ENCODE measurements at places on chromosomes 4 and X. TPM values are rescaled to one million over a fixed set of nuclear protein-coding genes. Genes with fewer than 3 reads are reported as not detected.
A peak's percentile ranks its signal among the peaks of the same experiment; 100 is the strongest.

The FGF16 gene
- 3.1 TPM for total RNA-seq

The FAAH2 gene
- total RNA-seq: 0.28 TPM

The KLHL34 gene
- 0.09 TPM for total RNA-seq

The MAGEA2 gene
- not detected for total RNA-seq

The STATH gene
- not detected for total RNA-seq

The OCRL gene
- total RNA-seq: 19.7 TPM

The CACNA1F gene
- total RNA-seq: not detected

The PCSK1N gene
- total RNA-seq: not detected

DNA sequence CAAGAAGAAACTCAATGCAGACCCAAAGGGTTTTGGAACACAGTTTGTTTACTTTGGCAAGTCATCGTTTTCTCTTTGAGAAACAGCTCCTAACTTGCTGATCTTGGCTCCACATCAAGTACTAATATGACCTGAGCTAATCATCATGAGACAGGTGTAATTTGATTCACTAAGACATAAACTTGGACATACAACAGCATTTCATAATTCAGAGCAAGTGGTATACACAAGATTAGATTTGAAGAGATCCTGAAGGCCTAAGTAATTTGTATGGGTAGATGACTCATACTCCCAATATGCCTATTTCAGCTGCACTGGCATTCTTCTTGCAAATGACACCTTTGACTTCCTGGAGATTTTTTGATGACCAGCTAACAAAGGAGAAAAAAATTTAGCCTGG, 1521.7 kb downstream of the RPA4 start:
- H3K27ac ChIP-seq: no peak overlapping the region
- H3K4me1 ChIP-seq: no peaks in the 10 kb centered on the region
- DNase-seq: no peak
- H3K27me3 ChIP-seq: no peaks in the 10 kb centered on the region

DNA sequence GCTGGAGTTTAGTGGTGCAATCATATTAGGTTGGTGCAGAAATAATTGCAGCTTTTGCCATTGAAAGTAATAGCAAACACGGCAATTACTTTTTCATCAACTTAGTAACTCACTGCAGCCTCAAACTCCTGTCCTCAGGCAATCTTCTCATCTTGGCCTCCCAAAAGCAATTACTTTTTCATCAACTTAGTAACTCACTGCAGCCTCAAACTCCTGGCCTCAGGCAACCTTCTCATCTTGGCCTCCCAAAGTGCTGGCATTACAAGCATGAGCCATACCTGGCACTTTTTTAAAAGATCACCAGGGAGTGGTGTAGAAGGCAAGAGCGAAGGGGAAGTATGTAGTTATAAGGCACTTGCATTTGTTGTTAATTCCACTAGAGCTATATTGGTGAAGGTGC, 491.1 kb upstream of the ADGRL3 start:
- no peaks in the 10 kb centered on the region for H3K36me3 ChIP-seq
- no peak overlapping the region for H3K4me3 ChIP-seq
- H3K4me1 ChIP-seq: no peaks in the 10 kb centered on the region
- H3K27me3 ChIP-seq: no peaks in the 10 kb centered on the region
- no peak for DNase-seq

DNA sequence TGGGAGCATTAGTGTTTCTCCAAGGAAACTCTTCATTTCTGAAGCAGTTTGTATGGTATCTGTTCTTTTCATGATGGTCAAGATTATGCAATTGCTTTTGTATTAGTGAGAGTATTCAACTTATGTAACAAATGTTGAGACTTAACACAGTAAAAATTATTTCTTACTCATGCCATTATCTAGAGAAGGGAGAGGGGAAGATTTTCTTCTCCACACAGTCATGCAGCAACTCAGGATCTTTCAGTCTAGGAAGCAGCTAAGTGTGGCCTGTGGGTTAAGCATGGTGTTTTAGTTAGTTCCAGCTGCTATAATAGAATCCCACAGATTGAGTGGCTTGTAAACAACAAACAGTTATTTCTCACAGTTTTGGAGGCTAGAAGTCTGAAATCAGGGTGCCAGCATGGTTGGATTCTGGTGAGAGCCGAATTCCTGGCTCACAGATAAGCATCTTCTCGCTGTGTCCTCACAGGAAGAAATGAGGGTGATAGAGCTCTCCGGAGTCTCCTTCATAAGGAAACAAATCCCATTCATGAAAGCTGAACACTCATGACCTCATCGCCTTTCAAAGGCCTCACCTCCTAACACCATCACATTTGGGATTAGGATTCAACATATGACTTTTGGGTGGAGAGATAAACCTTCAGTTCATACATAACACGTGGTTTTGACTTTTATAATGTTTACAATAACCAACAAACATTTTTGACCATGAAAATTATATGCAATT, 101.2 kb downstream of the FRMPD4 start:
- H3K4me1 ChIP-seq: no peaks in the 10 kb centered on the region
- no peaks in the 10 kb centered on the region for H3K27me3 ChIP-seq
- DNase-seq: no peak
- H3K27ac ChIP-seq: no peak overlapping the region

GRCh38 chrX:45524296-45524695, 323.6 kb upstream of the DIPK2B start:
- no peak overlapping the region for H3K4me3 ChIP-seq
- peak; percentile 65 for DNase-seq
- H3K27me3 ChIP-seq: no peaks in the 10 kb centered on the region
- H3K4me1 ChIP-seq: peaks cover 4% of the 10 kb centered on the region
- no peaks in the 10 kb centered on the region for H3K36me3 ChIP-seq
- no peak overlapping the region for H3K27ac ChIP-seq

DNA sequence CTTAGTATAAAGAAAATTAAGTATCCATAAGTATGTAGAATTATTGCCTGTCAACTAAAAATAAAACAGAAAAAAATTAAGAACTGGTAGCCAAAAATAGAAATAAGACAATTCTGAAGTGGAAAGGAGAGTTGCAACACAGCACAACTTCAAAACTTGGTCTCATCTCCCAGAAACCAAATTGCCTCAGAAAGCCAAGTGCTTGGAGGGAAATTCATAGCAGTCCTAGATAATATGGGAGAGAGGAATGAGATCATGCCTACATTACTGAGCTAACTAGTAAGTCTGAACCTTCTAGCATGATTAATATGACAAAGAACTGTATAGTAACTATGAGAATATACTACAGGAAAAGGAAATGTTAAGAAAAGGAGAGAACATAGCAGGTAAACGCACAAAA, 256.5 kb downstream of the LDB2 start:
- no peaks in the 10 kb centered on the region for H3K27me3 ChIP-seq
- H3K4me3 ChIP-seq: no peak overlapping the region
- H3K36me3 ChIP-seq: no peaks in the 10 kb centered on the region
- H3K27ac ChIP-seq: no peak overlapping the region
- H3K4me1 ChIP-seq: no peaks in the 10 kb centered on the region
- peak; percentile 35 for DNase-seq

DNA sequence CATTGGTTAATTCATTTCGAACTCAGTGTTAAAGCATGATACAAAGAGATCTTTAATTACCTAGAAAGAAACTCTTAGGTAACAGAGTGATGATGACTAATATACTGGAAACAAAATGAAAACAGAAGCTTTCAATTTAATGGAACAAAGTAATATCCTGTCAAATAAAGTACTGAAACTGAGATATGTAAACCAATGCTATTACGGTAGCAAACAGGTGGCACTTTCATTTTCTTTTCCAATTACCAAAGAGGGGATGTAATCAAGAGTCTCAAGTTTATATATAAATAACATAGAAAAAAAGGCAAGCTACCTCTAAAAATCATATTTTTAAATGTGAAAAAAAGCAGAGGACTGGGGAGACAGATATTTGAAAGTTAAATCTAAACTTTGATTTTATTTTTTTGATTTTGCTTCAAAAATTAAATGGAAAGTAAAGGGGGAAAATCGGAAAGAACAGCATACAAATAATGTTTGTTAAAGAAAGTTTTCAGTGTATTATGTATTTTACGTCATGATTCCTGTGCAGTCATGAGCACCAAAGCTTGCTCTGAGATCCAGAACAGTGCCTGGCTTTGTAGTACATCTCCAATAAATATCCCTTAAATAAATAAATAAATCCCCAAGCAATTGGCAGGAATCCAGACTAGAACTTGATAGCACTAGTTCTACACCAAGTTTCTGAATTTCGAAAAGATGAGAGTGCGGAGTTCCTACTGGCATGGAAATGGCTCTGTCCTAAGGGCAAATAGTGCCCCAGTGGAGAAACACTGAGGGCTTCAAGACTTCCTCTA, 25.0 kb upstream of the RAPGEF2 start:
- no peaks in the 10 kb centered on the region for H3K36me3 ChIP-seq
- no peak overlapping the region for H3K27ac ChIP-seq
- H3K27me3 ChIP-seq: no peaks in the 10 kb centered on the region
- no peaks in the 10 kb centered on the region for H3K4me1 ChIP-seq
- no peak for DNase-seq
- no peak overlapping the region for H3K4me3 ChIP-seq

GRCh38 chr4:103050736-103051436, 25.7 kb downstream of the SLC9B2 start:
- no peaks in the 10 kb centered on the region for H3K4me1 ChIP-seq
- H3K27ac ChIP-seq: no peak overlapping the region
- no peak for DNase-seq
- H3K27me3 ChIP-seq: no peaks in the 10 kb centered on the region
- H3K36me3 ChIP-seq: no peaks in the 10 kb centered on the region

DNA sequence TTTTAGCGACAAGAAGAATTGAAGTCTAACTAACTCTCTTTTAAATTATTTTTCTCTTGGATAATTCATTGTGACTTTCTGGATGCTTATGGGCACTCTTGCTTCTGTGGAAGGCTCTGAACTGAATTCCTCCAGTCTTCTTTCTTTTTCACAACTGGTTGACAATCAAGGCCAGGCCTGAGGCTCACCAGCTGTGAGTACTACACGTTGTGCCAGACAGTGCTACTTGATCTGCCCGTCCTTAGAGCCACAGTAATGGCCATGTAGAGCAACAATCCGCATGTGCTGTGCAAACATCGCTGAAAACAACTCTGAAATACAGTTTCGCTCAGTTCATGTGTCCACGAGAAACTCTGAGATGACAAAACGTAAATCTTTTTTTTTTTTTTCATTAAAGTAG, 1336.3 kb upstream of the AGA start:
- H3K27me3 ChIP-seq: no peaks in the 10 kb centered on the region
- no peaks in the 10 kb centered on the region for H3K36me3 ChIP-seq
- DNase-seq: no peak

- H3K36me3 ChIP-seq: no peaks in the 10 kb centered on the region
- H3K4me3 ChIP-seq: no peak overlapping the region
- no peaks in the 10 kb centered on the region for H3K27me3 ChIP-seq
- DNase-seq: no peak
- H3K27ac ChIP-seq: no peak overlapping the region
Measured at GRCh38 chrX:23623797-23624196, 43.5 kb upstream of the PRDX4 start.

GRCh38 chrX:97310373-97310772, 426.7 kb downstream of the RPA4 start:
- DNase-seq: no peak
- H3K4me1 ChIP-seq: no peaks in the 10 kb centered on the region
- no peak overlapping the region for H3K4me3 ChIP-seq
- no peaks in the 10 kb centered on the region for H3K27me3 ChIP-seq
- H3K27ac ChIP-seq: no peak overlapping the region

- no peak for DNase-seq
- no peaks in the 10 kb centered on the region for H3K4me1 ChIP-seq
- no peak overlapping the region for H3K27ac ChIP-seq
- no peak overlapping the region for H3K4me3 ChIP-seq
Measured at GRCh38 chr4:99628040-99628439, 29.6 kb downstream of the C4orf54 start.

- H3K4me3 ChIP-seq: peak overlapping the region; percentile 85
- H3K27me3 ChIP-seq: no peaks in the 10 kb centered on the region
- DNase-seq: peak; percentile 87
- peak overlapping the region; percentile 97 for H3K27ac ChIP-seq
Measured at GRCh38 chr4:15001248-15001868, 923 bp upstream of the CPEB2 start.

DNA sequence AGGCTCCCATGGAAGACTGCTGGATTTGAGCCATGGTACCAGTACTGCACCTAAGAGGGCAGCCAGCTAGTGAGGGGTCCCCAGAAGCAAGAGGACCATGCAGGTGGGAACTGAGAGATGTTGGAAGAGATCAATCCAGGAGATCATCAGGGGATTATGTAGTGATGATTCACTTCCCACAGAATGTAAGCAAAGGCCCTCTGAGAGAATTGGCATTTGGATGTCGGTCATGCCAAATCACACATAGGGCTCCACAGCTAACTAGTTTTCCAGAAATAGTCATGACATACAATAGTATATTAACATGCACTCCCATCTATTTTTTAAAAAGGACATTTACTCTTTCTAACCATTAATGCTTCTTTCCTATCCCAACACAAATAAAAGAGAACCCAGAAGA, 112.5 kb downstream of the RASGEF1B start:
- no peaks in the 10 kb centered on the region for H3K27me3 ChIP-seq
- no peak for DNase-seq
- H3K36me3 ChIP-seq: no peaks in the 10 kb centered on the region
- H3K27ac ChIP-seq: no peak overlapping the region

- no peaks in the 10 kb centered on the region for H3K27me3 ChIP-seq
- no peaks in the 10 kb centered on the region for H3K36me3 ChIP-seq
- H3K4me3 ChIP-seq: no peak overlapping the region
- no peak overlapping the region for H3K27ac ChIP-seq
Measured at GRCh38 chr4:169342906-169343564, 72.3 kb upstream of the SH3RF1 start.

- DNase-seq: no peak
- H3K4me1 ChIP-seq: peaks cover 24% of the 10 kb centered on the region
- H3K36me3 ChIP-seq: peaks cover 3% of the 10 kb centered on the region
- H3K27ac ChIP-seq: no peak overlapping the region
Measured at GRCh38 chr4:5709207-5709575, 832 bp upstream of the EVC2 start.

GRCh38 chr4:40927074-40927473, 177.3 kb downstream of the NSUN7 start:
- no peaks in the 10 kb centered on the region for H3K4me1 ChIP-seq
- peaks cover 2% of the 10 kb centered on the region for H3K36me3 ChIP-seq

GRCh38 chr4:144450526-144450925, 195.4 kb upstream of the HHIP start:
- no peak overlapping the region for H3K4me3 ChIP-seq
- no peak for DNase-seq
- no peak overlapping the region for H3K27ac ChIP-seq
- H3K4me1 ChIP-seq: peaks cover 13% of the 10 kb centered on the region

All from endothelial cell of umbilical vein (primary cell).